Left kidney (tissue), 8 donors: ENCODE measurements at places on chromosomes 11 and 22. TPM values are rescaled to one million over a fixed set of nuclear protein-coding genes. Genes with fewer than 3 reads are reported as not detected.

The MTFP1 gene
- polyA plus RNA-seq = 7.8 TPM

The CD3D gene
- 0.50 TPM for polyA plus RNA-seq

The GRAMD1B gene
- 13.0 TPM for polyA plus RNA-seq

The OR8D1 gene
- not detected for polyA plus RNA-seq

The CASP5 gene
- not detected for polyA plus RNA-seq

The RAB36 gene
- polyA plus RNA-seq = 19.2 TPM

The BID gene
- polyA plus RNA-seq = 16.1 TPM

The FOSL1 gene
- polyA plus RNA-seq = not detected

The FANCF gene
- 18.4 TPM for polyA plus RNA-seq

The OR51G1 gene
- not detected for polyA plus RNA-seq

The PDE3B gene
- 10.5 TPM for polyA plus RNA-seq

The KDM4E gene
- 0.47 TPM for polyA plus RNA-seq

The RAB3IL1 gene
- polyA plus RNA-seq = 18.7 TPM

The SLC15A3 gene
- polyA plus RNA-seq = 15.7 TPM

The MMP13 gene
- polyA plus RNA-seq = not detected

- no peak for DNase-seq
These were observed 101.4 kb upstream of the ARHGAP42 start for GRCh38 chr11:100585728-100586127.

GRCh38 chr11:95451682-95452081 lies 220.7 kb upstream of the SESN3 start:
- DNase-seq = no peak

DNA sequence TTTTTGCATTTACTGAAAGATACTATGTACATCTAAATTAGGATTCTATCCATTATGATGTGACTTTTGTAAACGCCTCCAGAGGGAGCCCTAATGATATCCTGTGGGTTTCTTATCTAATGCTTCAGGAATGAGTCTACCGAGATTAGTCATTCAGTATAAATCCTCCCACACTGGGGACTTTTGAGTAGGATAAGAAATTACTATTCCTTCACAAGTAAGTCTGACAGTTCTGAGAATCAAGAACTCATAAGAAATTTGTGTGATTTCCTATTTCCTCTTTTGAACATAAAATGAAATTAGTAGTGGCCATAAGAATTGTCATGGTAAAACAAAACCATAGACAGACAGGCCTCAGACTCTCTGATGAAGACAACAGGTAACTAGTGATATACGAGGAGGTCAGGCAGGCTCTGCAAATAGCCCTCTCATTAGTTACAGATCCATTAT lies 10.0 kb upstream of the OR5M1 start:
- peak; percentile 31 for DNase-seq

- no peak for DNase-seq
These were observed 272.5 kb downstream of the TBC1D22A start for GRCh38 chr22:47034905-47035419.

- DNase-seq = no peak
These were observed 4747.7 kb upstream of the OR11H1 start for GRCh38 chr22:10780281-10780680.

DNA sequence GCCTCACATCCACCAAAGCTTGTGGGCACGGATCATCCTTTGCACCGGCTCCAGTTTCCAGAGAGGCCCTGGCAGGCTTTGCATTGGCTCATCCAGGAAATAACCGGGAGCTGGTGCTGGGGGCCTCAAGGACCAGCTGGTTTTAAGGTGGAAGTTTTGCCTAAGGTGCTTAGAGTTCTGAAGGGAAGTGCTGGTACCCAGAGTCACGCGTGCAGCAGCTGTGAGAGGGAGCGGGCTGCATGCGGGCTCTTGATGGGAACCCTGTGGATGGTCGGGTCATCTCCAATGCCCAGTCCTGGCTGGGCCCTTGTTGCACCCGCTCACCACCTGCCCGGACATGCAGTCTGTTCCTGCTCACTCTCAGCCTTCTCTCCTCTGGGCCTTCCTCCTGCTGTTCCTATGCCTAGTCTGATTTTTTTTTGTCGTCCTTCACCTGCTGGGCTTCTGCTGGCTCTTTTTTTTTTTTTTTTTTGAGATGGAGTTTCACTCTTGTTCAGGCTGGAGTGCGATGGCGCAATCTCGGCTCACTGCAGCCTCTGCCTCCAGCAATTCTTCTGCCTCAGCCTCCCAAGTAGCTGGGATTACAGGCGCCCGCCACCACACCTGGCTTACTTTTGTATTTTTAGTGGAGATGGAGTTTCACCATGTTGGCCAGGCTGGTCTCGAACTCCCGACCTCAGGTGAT lies 24.0 kb upstream of the PRR5 start:
- DNase-seq = no peak

DNA sequence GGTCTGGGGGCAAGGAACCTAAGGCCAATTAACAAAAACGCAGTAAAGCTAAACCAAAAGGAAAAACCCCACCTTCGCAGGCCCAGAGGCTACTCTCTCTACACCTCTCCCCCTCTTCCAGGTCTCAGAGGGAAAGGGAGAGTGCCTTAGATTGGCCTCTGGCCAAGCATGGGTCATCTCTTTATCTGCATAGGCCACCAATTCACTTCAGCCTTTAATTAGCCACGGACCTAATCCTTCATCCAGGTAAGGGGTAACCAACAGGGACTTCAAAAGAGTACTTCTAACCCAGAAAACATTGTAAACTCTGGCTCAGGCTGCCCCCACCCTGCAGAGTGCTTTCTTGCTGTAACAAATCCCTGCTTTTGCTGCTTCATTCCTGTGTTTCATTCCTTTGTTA lies 9.4 kb downstream of the VSTM5 start:
- no peak for DNase-seq

- no peak for DNase-seq
These were observed 8.3 kb downstream of the CYB561A3 start for GRCh38 chr11:61353131-61354067.

DNA sequence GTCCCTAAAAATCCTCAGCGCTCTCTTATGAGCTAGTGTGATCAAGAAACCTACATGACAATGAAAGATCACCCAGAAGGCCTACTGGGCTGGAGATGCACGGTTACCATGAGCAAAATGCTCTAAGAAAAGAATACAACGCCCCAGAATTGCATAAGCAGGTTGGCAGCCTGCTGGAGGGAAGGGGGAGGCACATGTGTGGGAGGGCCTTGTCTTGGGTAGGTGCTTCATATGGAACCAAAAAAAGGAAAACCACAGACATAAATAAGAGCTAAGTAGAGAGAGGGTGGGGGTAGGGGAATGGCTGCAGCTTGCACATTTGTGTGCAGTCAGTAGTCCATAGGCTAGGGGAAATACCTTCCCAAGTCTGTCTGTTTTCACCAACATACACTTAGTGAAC lies 2.8 kb downstream of the SIAE start:
- no peak for DNase-seq

DNA sequence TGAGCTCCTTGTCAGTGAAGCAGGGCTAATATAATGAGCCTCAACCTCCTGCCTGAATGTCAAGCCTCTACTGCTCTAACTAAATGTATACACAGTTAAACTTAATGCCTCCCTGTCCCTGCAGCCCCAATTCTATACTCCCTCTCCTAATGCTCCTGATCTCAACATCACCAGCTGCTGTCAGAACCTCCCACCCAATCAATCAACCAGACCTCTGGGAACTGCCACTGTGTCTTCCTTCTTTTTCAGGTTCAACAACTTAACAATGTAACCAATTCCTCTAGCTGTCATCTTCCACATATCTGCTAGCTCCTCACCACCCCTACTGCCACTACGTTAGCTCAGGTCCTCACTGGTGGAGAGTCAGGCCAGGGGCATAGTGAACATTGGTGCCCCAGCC lies 339.8 kb upstream of the NARS2 start:
- no peak for DNase-seq

- DNase-seq = no peak
These were observed at the start of gene APOL6 for GRCh38 chr22:35648066-35649025. Gene APOL6, plus strand, starts transcription at chr22:35648446. Its CDS starts 7,980 bp downstream, at chr22:35656426.

GRCh38 chr11:93028960-93029522 lies 59.6 kb downstream of the MTNR1B start:
- no peak for DNase-seq

DNA sequence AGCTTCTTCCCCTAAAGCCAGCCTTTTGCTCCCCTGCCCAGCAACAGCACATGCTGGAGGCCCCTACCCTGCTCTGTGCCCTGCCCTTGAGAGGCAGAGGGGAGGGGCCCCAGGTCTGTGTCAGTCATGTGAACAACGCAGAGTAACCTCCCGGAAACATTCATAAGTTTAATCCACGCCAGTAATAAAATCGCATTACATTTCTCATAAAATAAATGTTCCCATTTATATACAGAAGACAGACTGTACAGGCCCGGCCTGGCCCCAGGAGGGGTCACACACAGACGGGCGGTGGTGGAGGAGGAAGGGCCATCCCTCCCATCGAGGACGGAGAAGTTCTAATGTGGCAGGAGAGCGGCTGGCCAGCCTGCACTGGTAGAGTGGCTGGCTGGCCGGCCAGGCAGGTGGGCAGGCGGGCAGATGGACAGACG lies 39.5 kb downstream of the LMO1 start:
- DNase-seq = no peak

DNA sequence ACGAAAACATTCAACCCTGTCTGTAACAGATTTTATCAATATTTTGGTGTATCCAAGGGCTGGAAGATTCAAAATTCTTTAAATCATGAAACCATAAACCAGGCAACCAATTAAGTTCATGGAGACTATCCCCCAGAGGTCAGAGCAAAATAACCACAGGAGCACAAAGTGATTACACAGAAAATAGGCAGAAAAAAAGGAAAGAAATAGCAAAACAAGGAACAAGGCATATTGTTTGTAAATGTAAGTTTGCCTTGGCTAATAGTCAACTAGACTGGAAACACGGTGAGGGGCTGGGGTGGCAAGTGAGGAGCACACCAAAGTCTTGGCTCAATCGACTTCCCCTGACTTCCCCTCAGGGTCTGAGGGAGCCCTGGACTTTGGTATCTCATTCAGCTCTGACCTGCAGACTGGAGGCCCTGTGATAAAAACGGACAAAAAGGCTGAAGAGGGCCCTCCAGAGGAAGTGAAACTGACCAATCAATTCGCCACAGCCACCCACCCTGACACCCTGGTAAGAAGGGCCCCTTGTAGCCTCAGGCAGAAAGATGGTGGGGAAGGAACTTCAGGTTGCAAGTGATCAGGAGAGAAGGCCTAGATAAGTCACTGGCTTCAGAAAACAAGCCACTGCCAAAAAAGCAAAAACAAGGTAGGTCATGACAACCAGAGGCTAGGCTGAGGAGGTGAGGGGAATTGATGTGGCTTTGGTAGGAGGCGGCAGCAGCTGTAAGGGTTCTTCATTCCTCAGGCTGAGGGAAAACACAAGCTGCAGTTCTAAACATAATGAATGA lies 1.8 kb downstream of the SIK3 start:
- no peak for DNase-seq

DNA sequence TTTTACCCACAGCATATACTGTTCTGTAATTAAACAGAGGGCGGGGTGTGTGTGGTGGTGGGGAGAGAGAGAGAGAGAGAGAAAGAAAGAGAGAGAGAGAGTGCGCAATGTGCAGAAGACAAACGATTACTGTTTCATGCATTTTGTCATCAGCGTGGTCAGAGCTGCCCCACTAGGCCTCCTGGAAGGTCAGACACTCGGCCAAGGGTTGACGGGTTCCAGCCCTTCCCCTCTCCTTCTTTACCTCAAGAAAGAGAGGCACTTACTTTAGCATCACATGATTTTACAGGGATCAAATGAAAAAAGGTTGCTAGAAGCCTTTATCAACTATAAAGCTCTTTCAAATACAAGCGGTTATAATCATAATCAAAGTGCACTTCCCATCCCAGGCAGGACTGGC lies 269.2 kb upstream of the SORL1-AS1 start:
- no peak for DNase-seq

DNA sequence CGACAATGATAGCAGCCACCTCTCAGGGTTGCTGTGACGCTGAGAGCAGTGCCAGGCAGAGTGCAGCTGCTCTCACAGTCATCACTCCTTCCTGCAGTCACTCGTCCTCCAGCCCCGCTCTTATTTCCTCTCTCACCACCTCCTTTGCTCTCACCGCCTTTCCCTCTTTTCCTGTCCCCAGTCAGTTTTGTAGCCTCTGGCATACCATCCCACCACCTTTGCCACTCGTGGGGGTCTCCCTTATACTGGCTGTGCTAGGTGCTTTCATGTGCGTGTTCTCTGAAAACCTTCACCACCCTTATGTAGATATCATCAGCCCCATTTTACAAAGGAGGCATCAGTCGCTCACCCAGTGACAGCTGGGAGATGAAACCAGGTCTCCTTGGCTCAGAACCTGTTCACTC lies 19.3 kb upstream of the ST3GAL4 start:
- no peak for DNase-seq

DNA sequence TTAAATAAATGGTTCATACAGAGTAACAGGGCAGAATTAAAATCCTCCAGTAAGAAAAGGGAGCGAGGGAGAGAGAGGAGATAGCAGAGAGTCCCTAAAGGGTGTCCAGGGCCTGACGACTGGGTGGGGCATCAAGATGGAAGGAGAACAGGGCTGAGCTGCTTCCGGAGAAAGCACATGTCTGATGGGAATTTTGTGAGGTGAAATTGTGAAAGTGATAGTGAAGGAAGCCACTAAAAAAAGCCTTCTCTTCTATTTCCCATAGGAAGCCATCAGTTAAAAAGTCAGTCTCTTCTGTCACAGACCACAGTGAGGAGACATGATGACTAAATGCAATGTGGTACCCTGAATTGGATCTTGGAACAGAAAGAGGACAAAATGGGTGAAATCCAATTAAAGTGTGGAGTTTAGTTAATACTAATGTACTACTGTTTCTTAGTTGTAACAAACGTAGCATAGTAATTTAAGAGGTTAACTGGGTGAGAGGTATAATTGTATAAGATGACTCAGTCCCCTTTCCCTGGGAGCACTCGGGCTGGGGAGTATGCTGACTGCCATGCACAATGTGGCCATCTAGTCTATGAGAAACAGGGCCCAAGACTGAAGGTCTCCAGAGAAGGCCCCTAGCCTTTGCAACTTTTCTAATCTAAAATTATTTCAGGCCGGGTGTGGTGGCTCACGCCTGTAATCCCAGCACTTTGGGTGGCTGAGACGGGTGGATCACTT lies 29.5 kb upstream of the FCHSD2 start:
- DNase-seq = no peak
